ENCODE measurements at places on chromosomes 12 and 14.
A peak's percentile ranks its signal among the peaks of the same experiment; 100 is the strongest.

DNA sequence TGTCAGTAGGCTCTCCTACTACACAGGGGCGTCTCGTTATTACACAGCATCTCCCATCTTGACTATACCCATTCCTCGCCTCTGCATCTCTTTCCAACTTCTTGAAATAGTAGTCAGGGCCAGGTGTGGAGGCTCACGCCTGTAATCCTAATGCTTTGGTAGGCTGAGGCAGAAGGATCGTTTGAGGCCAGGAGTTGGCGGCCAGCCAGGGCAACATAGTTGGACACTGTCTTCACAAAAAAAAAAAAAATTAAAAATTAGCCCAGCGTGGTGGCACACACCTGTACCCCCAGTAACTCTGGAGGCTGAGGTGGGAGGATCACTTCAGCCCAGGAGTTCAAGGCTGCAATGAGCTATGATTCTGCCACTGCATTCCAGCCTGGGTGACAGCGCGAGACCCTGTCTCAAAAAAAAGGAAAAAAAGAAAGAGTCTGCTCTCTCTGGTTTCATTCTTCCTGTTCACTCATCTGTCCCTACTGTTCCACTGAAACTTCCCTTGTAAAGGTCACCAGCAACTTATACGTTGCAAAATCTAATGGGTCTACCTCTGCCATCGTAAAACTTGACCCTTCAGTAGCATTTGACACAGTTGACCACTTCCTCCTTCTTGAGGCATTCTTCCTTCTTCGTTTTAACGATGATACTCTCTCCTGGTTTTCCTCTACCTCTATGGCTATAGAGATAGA lies 41.0 kb upstream of the PTGR2 start:
- no peak for DNase-seq

DNA sequence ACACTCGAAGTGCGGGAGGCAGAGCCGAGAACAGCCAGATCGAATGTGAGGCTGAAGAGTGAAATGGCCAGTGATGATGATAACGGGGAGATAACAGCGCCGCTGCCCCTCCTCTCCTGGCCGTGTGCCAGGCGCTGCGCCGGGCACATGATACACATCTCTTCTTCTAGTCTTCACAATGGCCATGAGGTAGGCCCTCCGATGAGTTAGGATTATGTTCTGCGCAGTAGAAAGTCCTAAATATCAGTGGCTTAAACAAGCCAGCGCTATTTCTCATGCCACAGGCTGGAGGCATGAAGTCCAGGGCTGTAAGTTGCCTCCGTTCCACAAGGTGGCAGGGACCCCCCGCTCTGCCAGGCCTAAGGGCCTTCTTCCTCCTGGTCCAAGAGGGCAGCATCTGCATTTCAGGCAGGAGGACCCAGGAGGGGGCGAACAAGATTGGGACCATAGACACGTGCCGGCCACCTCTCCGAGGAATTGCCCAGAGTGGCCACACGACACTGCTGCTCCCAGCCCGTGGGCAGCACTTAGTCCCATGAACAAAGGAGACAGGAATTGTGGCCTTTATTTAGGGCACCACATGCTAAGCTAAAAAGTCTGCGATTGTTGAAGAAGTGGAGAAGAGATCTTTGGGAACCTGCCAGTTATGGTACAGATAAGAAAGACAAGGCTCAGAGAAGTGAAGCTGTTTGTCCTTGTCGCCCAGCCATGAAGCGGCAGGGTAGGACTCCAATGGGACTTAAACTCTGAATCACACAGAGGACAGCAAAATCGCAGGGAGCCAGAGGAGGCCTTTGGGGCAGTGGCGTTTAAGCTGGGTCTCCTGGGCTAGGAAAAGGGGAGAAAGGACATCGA lies 10.9 kb upstream of the HVCN1 start:
- DNase-seq, result no peak

DNA sequence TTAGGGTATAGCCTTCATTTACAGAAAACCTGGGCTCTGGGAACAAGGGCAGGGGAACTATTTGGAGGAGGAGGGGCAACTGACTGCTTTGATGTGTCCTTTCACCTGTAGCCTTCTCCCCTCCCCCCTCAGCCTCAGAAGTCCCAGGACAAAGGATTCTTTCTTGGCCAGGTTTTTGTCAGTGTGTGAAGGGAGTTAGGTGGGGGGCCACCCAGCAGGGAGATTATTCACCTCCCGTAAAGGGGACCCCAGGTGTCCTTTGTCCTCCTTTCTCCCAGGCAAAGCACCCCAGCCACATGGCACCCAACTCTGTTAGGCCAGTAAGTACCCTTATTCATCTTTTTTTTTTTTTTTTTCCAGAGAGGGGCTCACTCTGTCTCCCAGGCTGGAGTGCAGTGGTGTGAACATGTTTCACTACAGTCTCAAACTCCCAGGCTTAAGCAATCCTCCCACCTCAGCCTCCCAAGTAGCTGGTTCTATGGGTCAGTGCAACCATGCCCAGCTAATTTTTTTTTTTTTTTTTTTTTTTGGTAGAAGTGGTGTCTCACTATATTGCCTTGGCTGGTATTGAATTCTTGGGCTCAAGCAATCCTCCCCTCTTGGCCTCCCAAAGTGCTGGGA lies 723 bp upstream of the NFE2 start:
- no peak for DNase-seq

DNA sequence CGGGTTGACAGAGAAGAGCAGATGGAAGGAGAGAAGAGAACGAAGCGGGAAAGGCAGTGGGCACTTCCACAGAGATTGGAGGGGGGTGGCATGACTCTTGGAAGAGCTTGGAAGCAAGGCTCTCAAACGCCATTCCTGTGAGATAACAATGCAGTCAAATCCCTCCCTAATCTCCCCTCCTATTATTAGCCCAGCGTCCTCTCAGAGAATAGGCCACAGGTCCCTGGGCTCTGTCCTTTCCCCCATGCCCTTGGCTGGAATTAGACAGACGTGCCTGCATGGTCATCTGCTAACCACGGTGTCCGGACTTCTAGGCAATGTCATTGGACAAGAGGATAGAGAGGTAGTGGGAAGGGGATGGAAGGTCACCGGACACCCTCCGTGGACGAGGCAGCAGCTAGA lies 8.0 kb upstream of the MYH7 start:
- no peak for DNase-seq

- no peak for DNase-seq
Observed at GRCh38 chr12:110561471-110562201, 21.5 kb downstream of the PPTC7 start.

- peak; percentile 21 for DNase-seq
Observed at GRCh38 chr14:49886523-49886922, 6.4 kb upstream of the ARF6 start.

GRCh38 chr14:106013879-106014376 lies 487.5 kb downstream of the TMEM121 start:
- no peak for DNase-seq

- no peak for DNase-seq
Observed at GRCh38 chr14:85566603-85567002, 36.7 kb downstream of the FLRT2 start.

- no peak for DNase-seq
Observed at GRCh38 chr14:47390831-47391504, 284.4 kb downstream of the MDGA2 start.

DNA sequence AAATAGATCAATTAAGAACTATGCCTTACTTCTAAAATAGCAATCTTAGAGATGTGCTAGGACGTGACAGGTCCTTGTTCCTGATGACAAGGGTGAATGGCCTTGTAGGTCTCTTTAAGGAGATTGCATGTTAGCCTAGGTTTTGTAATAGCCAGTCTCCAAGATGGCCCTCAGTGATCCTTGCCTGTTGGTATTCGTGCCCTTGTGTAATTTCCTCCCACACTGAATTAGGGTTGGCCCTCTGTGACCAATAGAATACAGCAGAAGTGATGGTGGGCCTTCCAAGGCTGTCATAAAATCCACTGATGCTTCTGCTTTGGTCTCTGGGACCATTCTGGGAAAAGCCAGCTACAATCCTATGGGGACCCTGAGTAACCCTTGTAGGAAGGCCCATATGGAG lies 38.2 kb upstream of the SNX6 start:
- DNase-seq, result no peak

DNA sequence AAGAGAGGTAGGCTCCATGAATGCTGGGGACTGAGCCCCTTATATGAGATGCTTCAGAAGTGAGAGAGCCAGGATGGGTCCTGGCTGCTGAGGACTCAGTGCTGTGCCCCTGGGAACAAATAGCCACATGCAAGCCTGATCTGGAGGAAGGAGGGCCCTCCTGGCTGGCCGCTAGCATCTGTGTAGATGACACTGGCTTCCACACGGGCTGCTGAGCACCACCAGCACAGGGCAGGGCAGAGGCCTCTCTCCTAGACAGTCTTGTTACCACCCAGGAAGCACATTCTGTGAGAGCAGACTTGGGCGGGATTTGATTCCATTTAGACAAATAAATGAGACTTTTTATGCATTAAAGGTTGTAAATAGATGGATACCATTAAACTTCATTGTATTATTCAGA lies 48.0 kb downstream of the ZNF664 start:
- no peak for DNase-seq

DNA sequence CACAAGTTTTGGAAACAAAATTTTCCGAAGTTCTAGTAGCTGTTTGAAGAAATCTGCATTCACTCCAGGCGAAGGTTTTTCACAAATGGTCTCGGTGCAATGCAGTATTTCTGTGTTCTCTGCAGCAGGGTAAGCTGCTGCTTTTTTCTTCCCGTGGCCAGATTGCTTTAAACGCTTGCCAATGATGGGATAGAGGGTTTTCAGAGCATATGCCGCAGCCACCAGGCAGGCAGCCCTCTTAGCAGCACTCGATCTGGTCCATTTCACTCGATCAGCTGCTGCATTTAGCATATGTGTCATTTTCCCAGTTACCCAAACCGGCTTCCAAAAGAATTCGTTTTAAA lies 315 bp downstream of the ABCD2 start:
- peak; percentile 47 for DNase-seq
